ENCODE measurements at places on chromosomes 2 and 18.
A peak's percentile ranks its signal among the peaks of the same experiment; 100 is the strongest.

DNA sequence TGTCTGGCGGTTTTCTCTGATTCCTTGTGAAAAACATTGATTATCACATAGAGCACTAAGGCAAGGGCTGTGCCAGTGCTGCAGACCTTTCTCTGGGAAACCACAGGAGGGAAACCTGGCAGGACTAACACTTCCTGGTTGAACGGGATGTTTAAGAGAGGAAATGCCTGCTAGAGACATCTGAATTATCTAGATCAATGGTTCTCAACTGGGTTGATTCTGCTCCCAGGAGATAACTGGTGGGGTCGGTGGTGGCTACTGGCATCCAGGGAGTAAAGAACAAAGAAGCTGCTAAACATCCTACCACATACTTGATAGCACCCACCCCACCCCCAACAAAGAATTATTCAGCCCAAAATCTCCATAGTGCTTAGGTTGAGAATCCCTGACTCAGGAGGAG lies 37.5 kb downstream of the DDX18 start:
- no peak for DNase-seq

DNA sequence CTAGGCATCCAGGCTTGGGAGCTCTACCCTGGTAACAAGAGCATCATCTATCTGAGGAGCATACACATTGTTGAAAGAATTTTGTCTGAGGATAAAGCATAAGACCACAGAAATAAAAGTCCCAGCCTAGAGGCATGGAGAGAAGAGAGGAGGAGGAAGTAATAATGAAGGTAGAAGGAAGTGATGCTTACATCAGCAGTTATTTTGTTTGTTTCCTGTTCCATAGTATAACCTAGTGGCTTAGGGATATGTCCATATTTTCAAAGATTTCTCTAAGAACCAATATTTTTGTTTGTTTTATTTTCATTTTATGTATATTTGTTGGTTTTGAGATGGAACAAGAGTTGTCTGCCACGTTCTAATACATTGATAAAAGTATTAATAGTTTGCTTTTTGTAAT lies 407.4 kb upstream of the SETBP1 start:
- no peak for DNase-seq

GRCh38 chr2:236657801-236658200 lies 88.2 kb downstream of the ACKR3 start:
- DNase-seq: no peak

DNA sequence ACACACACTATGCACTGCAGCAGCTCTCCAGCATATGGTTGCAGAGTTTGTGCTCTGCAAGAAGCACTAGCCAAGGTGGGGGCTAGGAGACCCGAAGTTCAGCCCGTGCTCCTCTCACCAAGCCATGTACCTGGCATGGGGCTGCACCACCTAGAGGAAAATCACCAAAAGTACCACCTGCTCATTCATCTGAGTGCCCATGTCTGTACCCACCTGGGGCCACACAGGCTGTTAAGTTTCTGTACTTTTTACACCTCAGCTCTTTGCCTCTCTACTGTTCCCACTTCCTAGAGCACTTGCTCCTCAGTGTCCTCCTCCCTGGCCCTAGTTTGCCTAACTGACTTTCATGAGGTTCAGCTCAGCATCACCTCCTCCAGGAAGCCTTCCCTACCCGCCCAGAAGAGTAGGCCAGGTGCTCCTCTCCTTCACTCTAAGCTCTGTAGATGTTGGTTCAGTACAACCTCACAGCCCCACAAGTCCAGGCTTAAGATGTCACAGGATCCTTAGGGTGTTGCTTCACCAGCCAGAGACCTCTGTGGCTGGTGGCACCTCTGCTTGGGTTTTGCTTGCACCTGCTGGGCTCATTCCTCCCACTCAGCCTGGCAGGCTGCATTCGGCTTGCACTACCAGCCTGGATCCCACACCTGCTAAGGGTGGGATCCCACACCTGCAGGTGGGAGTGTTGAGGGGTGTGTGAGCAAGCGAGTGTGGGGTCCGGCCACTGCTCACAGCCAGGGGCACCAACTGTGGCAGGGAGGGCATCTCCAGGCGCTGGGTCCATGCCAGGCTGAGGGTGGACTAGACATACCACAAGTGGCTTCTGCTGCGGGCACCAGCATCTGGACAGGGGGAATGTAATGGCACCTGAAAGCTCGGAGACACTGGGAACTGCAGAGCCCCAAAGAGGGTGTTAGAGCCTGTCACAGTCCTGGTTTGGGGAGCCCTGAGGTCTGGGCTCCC lies 10.2 kb upstream of the TFCP2L1 start:
- no peak for DNase-seq

DNA sequence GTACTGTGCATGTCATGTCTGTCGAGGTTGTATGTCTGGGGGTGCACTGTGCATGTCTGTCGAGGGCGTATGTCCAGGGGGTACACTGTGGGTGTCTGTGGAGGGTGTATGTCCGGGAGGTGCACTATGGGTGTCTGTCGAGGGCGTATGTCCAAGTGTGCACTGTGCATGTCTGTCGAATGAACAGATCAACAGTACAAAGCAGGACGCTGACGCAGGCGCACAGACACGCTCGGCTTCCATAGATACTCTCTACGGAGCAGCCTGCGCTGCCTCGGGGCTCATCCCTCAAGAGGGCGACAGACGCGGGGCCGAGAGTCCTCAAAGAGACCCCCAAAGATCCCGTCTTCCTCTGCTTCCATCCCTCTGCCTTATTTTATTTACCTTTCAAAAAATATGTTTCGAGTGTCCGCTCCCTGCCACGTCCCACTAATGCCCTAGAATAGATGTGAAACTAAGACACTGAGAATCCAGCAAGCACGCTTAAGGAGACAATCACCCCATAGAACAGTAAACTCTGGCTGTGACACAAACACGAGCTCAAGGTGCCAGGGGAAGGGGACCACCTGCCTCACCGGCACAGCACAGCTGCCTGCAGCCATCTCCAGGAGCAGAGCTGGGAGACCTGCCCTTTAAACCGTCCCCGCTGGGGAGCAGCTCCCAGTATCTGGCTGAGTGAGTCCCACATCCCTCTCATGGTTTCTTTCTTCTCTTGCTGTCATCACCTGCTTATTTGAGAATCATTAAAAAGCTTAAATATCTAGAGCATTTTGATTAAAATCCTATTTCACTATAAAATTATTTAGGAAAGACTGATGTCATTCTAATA lies 250.5 kb upstream of the MYT1L start:
- no peak for DNase-seq

DNA sequence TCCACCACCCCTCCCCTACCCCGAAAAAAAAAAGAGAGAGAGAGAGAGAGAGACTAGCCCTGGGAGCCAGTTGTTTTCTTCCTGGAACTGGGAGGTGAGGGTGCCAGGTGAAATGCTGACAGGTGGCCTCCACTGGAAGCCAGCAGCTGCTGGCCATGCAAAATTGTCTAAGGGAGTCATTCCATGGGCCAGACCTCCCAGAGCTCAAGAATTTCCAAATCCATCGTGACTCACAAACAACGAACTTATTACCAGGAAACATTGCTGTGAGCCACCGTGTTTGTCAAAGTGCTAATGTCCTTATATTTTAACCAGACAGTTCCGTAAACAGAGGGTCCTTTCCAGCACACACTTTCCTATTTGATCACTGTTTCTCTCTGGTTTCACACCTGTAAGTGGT lies 68.5 kb upstream of the PID1 start:
- peak; percentile 42 for DNase-seq

DNA sequence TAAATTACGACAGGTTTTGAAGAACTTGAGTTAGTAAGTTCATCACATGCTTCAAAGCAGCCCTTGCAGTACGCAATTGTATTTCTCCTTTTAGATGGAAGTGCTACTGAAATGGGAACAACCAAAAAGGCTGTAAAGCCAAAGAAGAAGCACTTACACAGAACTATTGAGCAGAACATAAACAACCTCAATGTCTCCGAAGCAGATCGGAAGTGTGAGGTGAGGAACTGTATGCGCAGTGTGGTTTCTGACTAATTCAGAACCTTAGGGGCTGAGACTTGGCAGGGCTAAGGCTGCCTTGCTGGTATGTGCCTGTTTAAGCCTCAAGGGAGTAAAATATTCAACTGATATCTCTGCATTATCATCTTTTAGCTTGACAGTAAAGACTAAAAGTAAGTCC lies 8.4 kb downstream of the NCAPH start:
- DNase-seq: no peak

DNA sequence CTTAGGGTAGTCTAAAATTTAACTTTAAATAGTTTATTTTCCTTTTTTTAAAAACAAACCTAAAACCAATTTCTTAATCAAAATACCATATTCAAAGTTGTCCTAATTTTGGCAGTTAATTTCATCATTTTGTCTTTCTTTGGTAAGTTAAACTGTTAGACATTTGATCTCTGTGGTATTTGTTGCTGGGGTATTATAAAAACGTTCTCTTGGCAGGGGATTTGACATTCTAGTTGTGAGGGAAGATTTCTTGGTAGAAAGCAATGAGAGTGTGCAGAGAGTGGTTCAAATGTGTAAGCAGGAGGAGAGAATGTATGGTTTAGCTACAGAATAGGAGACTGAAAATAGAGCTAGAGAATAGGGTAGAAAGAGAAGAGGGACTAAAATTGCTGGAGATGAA lies 14.6 kb downstream of the GULP1 start:
- no peak for DNase-seq

Data from HS-5 (cell line).